Myocyte (in vitro differentiated cells): ENCODE measurements at places on chromosomes 5 and 9.

DNA sequence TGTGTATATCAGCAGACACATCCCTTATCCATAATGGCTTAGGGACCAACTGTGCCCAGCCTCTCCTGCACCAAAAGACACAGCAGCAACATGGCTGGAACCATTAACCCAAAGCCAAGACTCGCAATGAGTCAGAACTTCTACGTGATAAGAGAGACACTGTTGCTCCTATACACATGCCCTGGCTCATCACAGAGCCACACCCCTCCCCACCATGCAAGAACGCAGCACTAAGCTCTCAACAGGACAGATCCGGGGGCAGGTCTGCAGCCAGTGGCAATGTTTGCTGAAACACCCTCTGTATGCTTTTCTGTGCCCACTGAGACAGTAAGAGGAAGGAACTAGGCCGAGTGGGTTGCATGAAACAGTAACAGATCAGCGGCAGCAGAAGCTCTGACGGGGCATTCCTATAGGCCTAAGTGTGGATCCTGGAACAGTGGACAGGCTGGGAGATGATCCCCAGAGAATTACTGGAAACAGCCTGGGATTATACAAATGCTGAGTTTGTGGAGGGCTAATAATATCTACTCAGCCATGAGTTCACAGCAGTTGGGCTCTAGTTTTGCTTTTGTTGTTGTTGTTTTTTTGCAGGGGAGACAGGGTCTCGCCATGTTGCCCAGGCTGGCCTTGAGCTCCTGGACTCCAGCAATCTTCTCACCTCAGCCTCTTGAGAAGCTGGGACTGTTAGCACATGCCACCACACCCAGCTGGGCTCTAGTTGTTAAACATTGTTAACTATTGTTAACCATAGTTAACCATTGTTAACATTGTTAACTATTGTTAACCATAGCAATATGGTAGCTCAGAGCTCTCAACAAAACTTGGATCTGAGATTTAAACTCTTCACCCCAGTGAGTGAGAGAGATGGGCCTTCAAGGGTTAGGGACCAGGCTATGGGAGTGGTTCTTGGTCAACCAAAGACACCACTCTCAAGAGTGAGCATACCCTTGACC, 41.0 kb downstream of the B4GALT1 start:
- peak; percentile 67 for DNase-seq

- peak; percentile 26 for DNase-seq
Observed at GRCh38 chr5:176658817-176659511, 11.7 kb downstream of the TSPAN17 start.

DNA sequence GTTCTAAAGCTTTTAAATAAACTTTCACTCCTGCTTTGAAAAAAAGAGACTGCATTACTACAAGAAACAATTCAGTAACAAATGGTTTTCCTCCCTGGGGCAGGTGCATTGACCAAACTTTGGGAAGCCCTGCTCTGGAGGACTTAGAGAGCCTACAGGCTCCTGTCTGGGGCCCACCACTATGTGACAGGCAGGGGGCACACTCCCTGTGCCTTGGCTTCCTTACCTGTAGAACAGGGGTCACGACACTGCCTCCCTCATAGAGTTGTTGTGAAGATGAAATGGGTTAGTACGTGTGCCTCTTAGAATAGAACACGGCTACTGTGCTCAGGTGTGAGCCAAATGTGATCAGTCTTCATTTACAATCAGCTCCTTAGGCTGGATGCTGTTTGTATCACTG, 130.1 kb downstream of the GPBP1 start:
- DNase-seq = no peak

GRCh38 chr5:144230806-144231205, 60.1 kb downstream of the KCTD16 start:
- DNase-seq = no peak

DNA sequence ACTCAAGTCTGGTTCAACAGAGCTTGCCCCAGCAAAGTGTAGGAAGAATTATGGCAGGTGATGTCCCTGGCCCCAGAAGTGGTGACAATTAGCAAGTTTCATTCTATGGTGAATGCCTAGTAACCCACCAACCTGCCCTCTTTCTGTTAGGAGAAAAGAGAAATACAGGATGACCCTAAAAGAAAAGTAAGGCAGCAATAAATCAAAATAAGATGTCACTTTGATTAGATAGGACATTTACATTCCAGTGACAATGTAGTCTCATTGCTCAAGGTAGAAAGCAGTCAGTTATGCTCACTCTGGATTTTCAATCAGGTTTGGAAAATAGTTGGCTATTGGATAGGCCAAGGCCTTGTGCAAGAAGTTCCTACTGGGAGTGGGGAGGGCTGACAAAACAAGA, 5.6 kb upstream of the HSPA9 start:
- DNase-seq = no peak

DNA sequence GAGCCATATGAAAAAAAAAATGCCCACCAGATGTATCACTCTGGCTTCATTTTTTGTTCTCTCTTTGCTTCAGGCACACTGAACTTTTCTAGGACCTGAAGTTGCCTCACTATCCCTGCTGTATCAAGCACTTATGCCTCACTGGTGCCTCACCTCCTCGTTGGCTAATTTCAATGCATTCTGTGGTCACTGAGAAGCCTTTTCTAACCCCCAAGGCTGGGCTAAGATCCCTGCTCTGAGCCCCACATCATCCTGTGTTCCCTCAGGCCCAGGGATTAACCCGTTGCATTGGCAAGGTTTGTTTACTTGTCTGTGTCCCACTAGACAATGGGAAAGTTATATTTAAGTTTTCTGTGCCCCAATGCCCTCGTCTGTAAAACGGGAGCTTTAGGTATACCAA, 362.7 kb downstream of the OSTF1 start:
- peak; percentile 41 for DNase-seq

- DNase-seq = peak; percentile 48
Observed at GRCh38 chr5:160183075-160183474, 46.2 kb upstream of the FABP6 start.

- no peak for DNase-seq
Observed at GRCh38 chr5:135435467-135436330, 11.4 kb downstream of the DCANP1 start.

DNA sequence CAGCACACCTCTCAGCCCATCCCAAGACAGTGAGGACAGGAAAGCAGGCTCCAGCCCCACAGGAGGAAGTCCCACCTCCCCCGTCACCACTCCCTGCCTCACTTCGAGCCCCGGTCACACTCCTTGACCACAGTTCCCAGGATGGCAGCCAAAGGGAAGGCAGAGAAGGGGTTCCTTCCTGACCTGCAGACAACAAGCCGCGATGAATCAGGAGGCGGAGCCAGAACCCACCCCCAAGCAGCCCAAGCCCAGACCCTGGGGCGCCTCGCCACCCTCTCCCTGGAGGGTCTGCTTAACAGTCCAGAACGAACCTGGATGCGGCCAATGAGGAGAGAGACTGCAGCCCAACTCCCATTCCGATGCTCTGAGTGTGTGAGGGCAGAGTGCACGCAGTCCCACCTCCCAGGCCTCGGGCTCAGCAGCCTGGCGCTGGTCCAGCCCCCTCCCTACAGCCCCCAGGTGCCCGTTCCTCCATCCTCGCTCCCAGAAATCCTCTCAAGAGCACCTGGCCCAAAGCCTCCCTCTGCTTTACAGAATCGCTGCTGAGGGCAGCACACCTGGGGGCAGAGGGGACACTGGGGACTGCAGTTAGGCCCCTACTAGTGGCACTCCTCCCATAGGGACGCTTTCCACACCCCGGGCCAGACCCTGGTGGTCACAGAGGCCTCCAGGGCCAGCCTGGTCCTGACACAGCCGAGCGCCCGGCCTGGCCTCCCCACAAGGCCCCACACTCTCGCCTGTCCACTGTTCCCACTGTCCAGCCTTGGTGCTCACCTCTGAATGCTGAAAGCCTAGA, 69.6 kb upstream of the LRRTM2 start:
- DNase-seq = no peak

- DNase-seq = no peak
Observed at GRCh38 chr5:61674378-61674777, 342.3 kb downstream of the ZSWIM6 start.

DNA sequence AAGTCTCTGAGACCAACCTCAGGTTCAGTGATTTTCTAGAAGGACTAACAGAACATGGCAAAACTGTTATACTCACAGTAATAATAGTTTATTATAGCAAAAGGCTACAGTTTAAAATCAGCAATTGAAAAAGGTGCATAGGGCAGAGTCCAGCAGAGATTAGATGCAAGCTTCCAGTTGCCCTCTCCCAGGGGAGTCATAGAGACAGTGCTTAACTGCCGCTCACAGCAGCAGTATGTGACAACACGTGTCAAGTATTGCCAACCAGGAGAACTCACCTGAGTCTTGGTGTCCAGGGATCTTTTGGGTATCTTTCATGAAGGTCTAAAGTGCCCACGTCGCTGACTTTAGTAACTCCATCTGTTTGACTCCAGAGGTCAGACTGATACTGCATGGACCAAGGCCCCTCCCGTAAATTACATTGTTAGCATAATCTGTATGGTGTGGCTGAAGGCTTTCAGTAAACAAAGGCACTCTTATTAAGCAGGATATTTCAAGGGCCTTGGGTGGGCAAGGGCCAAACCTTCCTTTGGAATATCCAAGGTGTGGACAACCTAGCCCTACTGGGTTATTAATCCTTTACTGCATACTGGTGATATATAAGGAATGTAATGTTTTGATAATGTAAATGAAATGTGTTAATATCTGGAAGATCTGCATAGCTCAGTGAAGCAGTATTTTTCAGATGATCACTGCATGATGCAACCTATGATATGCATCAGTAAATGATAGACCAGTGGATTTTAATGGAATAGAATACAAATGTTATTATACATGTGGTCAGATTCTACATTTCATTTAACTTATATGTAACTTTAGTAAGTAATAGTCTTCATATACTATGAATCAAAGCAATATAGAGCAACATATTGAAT, 44.0 kb downstream of the RASA1 start:
- DNase-seq = no peak

- no peak for DNase-seq
Observed at GRCh38 chr5:107937204-107937603, 266.5 kb upstream of the EFNA5 start.

GRCh38 chr5:169606279-169606678, 22.7 kb downstream of the SPDL1 start:
- DNase-seq = no peak

- DNase-seq = no peak
Observed at GRCh38 chr9:93011114-93011513, 47.4 kb upstream of the SUSD3 start.

DNA sequence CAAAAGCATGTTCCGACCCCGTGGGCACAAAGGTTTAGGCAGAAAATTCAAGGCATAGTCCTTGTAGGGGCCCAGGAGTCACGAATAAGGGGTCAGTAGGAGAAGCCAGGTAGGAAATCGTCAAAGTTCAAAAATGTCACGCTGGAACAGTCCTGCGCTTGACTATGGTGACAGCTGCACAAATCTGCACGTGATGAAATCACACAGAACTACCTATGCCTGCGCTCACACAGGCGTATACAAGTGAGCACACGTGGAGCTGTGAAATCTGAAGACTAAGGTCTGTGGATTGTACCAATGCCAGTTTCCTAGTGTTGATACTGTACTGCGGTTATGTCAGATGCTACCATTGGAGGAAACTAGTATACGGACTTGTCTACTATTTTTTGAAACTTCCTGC, 303.1 kb upstream of the PANK3 start:
- no peak for DNase-seq

GRCh38 chr5:132737982-132738681, 786 bp upstream of the KIF3A start:
- DNase-seq = no peak

DNA sequence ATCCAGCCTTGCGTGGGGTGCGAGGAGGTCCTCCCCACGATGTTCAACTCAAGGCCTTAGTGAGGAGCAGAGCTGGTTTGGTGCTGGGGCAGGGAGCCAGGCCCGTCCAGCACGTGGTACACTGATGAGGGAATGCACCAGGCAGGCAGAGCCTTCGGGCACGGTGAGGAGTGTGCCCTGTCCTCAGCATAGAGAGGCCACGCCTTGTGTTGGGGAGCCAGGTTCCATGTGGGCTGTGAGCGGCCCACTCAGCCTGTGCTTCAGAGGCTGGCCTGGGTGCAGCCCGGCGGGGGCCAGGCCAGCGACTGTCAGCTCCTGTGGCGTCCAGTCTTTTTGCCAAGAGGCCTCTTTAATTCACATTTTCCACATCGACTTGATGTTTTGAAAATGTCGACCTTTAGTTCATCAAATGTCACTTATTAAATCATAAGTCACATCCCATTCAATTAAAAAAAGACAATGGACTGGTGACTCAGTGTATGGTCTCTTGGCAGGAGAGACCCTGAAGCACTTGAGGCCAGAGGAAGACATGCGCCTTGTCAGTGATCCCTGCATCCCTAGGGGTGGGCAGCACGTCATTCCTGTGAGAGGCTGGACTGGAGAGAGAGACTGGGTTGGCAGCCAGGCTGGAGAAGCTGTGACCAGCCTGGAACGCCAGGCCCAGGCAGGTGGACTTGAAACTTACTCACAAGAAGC, 21.7 kb downstream of the ERGIC1 start:
- no peak for DNase-seq

DNA sequence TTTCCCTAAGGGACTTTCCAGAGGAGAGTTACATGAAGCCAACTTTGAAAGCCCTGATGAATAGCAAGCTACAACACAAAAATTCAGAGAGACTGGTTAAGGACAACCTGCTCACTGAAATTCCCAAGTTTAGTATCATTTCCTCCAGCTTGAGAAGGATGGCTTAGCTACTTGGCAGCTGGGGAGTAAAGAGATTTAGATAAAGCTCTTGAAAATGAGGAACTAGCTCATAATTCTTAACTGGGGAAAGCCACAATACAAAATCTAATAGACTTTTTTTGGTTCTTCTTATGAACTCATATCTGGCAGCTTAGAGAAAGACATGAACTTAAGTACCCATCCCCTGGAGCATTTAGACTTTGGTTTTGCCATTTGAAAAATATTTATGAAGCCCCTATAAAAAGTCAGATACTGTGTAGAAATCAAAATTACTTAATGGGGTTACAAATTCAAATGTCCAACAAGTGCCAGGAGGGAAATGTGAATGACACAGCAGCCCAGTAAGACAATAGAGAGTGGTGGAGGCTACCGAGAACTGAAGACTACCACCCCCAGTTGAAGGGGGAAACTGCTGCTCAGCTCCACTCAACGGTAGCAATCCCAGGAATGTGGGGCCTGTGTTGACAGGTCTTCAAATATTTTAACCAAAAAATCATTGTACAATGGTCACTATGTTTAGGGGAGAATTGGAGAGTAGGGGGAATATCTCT, 79.4 kb upstream of the ADRB2 start:
- no peak for DNase-seq

GRCh38 chr5:124537107-124537506, 209.3 kb downstream of the ZNF608 start:
- no peak for DNase-seq

- DNase-seq = no peak
Observed at GRCh38 chr5:76766746-76767145, 50.8 kb downstream of the F2R start.

DNA sequence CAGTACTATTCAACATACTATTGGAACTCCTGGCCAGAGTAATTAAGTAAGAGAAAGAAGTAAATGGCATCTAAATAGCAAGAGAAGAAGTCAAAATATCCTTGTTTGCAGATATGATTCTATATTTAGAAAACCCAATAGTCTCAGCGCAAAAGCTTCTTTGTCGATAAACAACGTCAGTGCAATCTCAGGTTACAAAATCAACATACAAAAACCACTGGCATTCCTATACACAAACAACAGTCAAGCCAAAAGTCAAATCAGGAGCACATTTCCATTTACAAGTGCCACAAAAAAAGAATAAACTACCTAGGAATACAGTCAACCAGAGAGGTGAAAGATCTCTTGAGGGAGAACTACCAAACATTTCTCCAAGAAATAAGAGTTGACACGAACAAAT, 1901.9 kb upstream of the ACO1 start:
- no peak for DNase-seq

GRCh38 chr9:110175275-110175968, 32.5 kb downstream of the C9orf152 start:
- no peak for DNase-seq
